ENCODE measurements at places on chromosomes 5 and 9. TPM values are rescaled to one million over a fixed set of nuclear protein-coding genes. Genes with fewer than 3 reads are reported as not detected.

The PCDHA7 gene
- not detected for total RNA-seq

The PCDHGA6 gene
- 0.10 TPM for total RNA-seq

The GAPT gene
- total RNA-seq: not detected

The TUBB4B gene
- 246 TPM for total RNA-seq

The SEMA4D gene
- 285 TPM for total RNA-seq

The EDIL3 gene
- total RNA-seq: not detected

Data from activated naive CD4-positive, alpha-beta T cell treated with anti-CD3 and anti-CD28 coated beads, Interleukin-2, amount 10 ng/mL, durations not matched to agents 5 hours and 36 hours (primary cell).